ENCODE measurements at places on chromosomes 1 and 21. TPM values are rescaled to one million over a fixed set of nuclear protein-coding genes. Genes with fewer than 3 reads are reported as not detected.

AIRE gene
- total RNA-seq = not detected

- H3K27me3 ChIP-seq = no peaks in the 10 kb centered on the region
- no peak for DNase-seq
- no peaks in the 10 kb centered on the region for H3K36me3 ChIP-seq
- H3K27ac ChIP-seq = no peak overlapping the region
Measured at GRCh38 chr21:42262831-42263231, 43.9 kb downstream of the ABCG1 start.

DNA sequence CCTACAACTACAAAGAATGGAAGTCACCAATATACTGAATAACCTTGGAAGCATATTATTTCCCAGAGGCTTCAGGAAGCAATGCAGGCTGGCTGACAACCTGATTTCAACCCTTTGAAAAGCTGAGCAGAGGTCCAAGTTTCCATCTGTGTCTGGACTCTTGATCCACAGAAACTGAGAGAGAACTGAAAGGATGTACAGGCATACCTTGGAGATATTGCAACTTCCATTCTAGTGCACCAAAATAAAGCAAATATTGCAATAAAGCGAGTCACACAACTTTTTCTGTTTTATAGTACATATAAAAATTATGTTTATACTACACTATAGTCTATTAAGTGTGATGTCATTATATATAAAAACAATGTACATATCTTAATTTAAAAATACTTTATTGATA is 85.3 kb downstream of the TYW3 start:
- no peak for DNase-seq
- H3K27ac ChIP-seq = no peak overlapping the region
- H3K27me3 ChIP-seq = no peaks in the 10 kb centered on the region
- H3K36me3 ChIP-seq = no peaks in the 10 kb centered on the region
- no peak overlapping the region for H3K4me3 ChIP-seq

- H3K4me1 ChIP-seq = peaks cover 3% of the 10 kb centered on the region
- H3K27ac ChIP-seq = no peak overlapping the region
- DNase-seq = no peak
- no peaks in the 10 kb centered on the region for H3K27me3 ChIP-seq
- H3K4me3 ChIP-seq = no peak overlapping the region
- no peaks in the 10 kb centered on the region for H3K36me3 ChIP-seq
Measured at GRCh38 chr1:219179293-219179692, 5.6 kb downstream of the LYPLAL1 start.

- no peak overlapping the region for H3K4me3 ChIP-seq
- no peak overlapping the region for H3K27ac ChIP-seq
- H3K27me3 ChIP-seq = no peaks in the 10 kb centered on the region
Measured at GRCh38 chr1:6093611-6094010, 47.9 kb downstream of the KCNAB2 start.

DNA sequence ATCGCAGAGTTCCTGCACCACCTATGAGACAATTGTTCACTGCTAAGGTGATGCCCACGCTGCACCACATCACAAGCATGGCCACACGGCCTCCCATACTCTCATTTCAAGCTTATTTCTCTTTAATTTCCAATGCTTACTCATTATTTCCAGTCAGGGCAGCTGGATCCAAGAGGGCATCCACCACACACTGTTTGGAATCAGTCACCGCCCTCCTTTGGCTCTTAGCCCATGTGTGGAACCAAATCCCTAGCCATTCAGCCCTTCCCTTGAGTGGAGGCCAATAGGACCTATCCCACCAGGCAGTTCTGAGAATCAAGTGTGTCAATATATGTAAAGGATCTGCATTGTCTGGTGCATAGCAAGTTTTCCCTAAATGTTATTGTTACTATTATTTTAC is 26.3 kb upstream of the PALMD start:
- no peak overlapping the region for H3K4me3 ChIP-seq
- H3K27me3 ChIP-seq = no peaks in the 10 kb centered on the region
- no peak overlapping the region for H3K27ac ChIP-seq
- H3K36me3 ChIP-seq = no peaks in the 10 kb centered on the region

AUNIP gene
- 22.9 TPM for total RNA-seq

DNA sequence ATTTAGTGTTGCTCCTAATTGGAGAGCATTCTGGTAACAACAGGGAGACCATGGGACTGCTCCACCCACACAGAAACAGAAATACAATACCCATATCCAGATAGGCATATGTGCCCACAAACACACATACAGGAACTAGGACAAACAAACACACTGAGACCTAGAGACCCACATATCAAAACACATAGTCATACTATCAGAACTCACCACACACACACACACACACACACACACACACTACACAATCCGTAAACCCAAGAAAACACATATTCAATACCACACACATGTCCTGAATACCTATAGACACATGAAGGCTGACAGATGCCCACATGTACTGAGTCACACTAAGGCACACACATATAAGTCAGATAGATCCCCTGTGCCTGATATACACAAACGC is 3.5 kb upstream of the NFASC start:
- no peak overlapping the region for H3K4me3 ChIP-seq
- H3K27me3 ChIP-seq = no peaks in the 10 kb centered on the region
- H3K36me3 ChIP-seq = no peaks in the 10 kb centered on the region
- H3K27ac ChIP-seq = no peak overlapping the region
- DNase-seq = no peak
- no peaks in the 10 kb centered on the region for H3K4me1 ChIP-seq

ASTN1 gene
- 4.1 TPM for total RNA-seq

EPHA10 gene
- 1.0 TPM for total RNA-seq

- no peaks in the 10 kb centered on the region for H3K36me3 ChIP-seq
- no peak overlapping the region for H3K4me3 ChIP-seq
- no peak overlapping the region for H3K27ac ChIP-seq
- peaks cover 3% of the 10 kb centered on the region for H3K4me1 ChIP-seq
- no peaks in the 10 kb centered on the region for H3K27me3 ChIP-seq
- no peak for DNase-seq
Measured at GRCh38 chr1:209397910-209398309, 185.6 kb upstream of the CAMK1G start.

GRCh38 chr1:52263153-52263910 is 102.7 kb downstream of the CC2D1B start:
- H3K27me3 ChIP-seq = no peaks in the 10 kb centered on the region
- no peaks in the 10 kb centered on the region for H3K36me3 ChIP-seq
- DNase-seq = no peak
- H3K27ac ChIP-seq = no peak overlapping the region

DNA sequence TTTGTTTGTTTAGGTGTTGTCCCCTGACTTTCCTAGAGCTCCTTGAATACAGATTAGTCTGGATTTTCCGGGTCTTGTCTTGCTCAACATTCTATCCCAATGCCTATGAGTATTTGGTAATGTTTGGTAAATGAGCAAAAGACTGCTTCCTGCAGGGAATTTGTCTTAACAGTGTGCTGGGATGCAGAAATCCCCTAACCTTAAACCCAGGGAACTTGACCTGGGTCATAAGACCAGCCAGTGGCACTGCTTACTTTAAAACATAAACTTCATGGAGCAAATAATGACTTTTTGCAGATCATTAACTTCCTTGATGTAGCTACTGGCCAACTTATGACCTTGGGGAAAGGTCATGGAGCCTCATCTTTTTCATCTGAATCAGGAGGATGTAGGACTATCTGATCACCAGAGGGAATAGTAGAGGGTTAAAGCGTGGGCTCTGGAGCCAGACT is 27.2 kb downstream of the TCEANC2 start:
- no peak overlapping the region for H3K27ac ChIP-seq
- DNase-seq = no peak
- no peaks in the 10 kb centered on the region for H3K36me3 ChIP-seq
- no peak overlapping the region for H3K4me3 ChIP-seq

GCSAML gene
- not detected for total RNA-seq

GRCh38 chr1:85983316-85983715 is 173.3 kb downstream of the COL24A1 start:
- no peak for DNase-seq
- H3K27me3 ChIP-seq = no peaks in the 10 kb centered on the region
- no peak overlapping the region for H3K27ac ChIP-seq
- no peaks in the 10 kb centered on the region for H3K36me3 ChIP-seq
- no peak overlapping the region for H3K4me3 ChIP-seq

CDC42BPA gene
- 28.5 TPM for total RNA-seq

DNA sequence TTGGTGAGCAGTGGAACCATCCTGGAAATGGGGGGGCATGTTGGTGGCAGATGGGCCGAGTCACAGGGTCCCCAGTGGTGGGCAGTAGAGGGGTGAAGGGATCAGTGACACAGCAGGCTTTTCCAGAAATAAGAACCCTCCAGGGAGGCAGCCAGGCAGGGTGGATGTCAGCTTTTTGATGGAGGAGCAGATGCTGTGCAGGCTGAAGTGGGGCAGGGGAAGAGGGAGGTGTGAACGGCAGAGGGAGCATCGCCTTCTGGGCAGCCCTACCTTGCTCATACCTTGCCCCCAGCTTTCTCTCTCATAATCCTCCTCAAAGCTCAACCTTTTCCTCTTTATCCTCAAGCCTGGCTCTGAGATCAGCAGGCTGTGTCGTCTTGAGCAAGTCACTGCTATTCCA is 131.8 kb upstream of the IPO9 start:
- H3K4me3 ChIP-seq = no peak overlapping the region
- H3K27ac ChIP-seq = no peak overlapping the region
- peaks cover 22% of the 10 kb centered on the region for H3K4me1 ChIP-seq
- no peaks in the 10 kb centered on the region for H3K27me3 ChIP-seq
- no peaks in the 10 kb centered on the region for H3K36me3 ChIP-seq
- DNase-seq = no peak

GRCh38 chr1:232416026-232416568 is 213.8 kb downstream of the SIPA1L2 start:
- no peak overlapping the region for H3K27ac ChIP-seq
- H3K4me3 ChIP-seq = no peak overlapping the region
- H3K36me3 ChIP-seq = no peaks in the 10 kb centered on the region
- H3K27me3 ChIP-seq = no peaks in the 10 kb centered on the region

SLAMF8 gene
- not detected for total RNA-seq

DNA sequence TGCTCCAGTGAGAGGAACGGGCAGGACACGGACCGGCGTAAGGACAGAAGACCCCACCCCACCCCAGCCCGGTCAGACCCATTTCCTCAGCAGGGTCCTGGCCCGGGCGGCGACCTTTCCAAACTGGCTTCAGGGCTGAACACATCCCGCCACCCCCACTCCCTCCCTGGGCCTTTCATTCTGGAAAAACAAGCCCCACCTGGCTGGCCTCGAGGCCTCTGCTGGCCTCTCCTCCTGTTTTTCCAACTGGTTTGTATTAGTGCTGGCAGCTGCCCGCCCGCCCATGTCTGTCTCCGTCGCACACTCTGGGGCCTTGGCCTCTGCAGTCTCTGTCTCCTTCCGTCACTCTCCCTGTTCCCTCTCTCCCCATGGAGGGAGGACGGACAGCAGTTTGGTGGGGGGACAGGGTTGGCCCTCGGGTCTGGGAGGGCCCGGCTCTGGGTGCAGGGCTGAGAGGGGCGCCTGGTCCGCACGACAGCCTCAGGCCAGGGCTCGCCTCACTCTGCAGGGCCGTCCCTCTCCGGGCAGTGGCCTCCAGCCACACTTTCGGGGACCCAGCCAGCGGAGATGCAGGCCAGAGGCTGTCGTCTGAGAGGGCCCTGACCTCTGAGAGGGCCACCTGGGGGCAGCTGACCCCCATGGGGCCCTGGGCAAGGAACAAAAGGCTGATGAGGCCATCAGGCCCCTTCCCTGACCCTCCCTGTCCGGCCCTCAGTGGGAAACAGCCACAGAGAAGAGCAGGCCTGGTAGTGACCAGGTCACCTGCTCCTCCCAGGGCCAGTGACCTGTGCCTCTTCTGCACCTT is 1.5 kb upstream of the MXRA8 start:
- no peaks in the 10 kb centered on the region for H3K36me3 ChIP-seq
- DNase-seq = no peak
- H3K27ac ChIP-seq = no peak overlapping the region

- H3K27ac ChIP-seq = no peak overlapping the region
- no peaks in the 10 kb centered on the region for H3K27me3 ChIP-seq
- H3K36me3 ChIP-seq = peaks cover 96% of the 10 kb centered on the region
- DNase-seq = no peak
Measured at GRCh38 chr1:154263465-154264332, 8.7 kb upstream of the HAX1 start.

DNA sequence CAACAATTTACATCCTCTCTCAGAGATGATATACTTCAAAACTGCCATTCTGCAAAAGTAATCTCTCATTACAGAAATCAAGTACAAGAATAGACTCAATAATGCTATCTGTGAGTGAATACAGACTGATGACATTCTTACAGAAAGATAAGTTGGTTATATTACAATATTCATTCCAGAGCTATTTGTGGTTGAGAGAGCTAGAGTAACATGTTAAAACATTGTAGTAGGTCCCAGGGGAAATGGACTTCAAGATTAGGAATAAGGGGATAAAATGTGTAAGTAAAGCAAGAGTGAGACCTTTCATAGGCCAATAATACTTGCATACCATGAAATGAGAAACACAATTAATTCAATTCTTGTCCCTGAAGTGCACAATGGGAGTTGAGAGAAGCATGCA is 1.5 kb downstream of the F13B start:
- no peaks in the 10 kb centered on the region for H3K36me3 ChIP-seq
- H3K4me1 ChIP-seq = no peaks in the 10 kb centered on the region
- DNase-seq = no peak
- no peak overlapping the region for H3K27ac ChIP-seq
- H3K4me3 ChIP-seq = no peak overlapping the region
- no peaks in the 10 kb centered on the region for H3K27me3 ChIP-seq

GRCh38 chr1:27664291-27664690 is 7.7 kb downstream of the IFI6 start:
- H3K4me3 ChIP-seq = no peak overlapping the region
- H3K27me3 ChIP-seq = no peaks in the 10 kb centered on the region
- DNase-seq = no peak
- H3K4me1 ChIP-seq = peaks cover 6% of the 10 kb centered on the region

- H3K36me3 ChIP-seq = no peaks in the 10 kb centered on the region
- no peaks in the 10 kb centered on the region for H3K27me3 ChIP-seq
- DNase-seq = peak; percentile 23
- peaks cover 6% of the 10 kb centered on the region for H3K4me1 ChIP-seq
Measured at GRCh38 chr1:244163861-244164510, 112.9 kb downstream of the ZBTB18 start.

GRCh38 chr1:147337040-147337630 is 94.7 kb downstream of the CHD1L start:
- no peaks in the 10 kb centered on the region for H3K36me3 ChIP-seq
- DNase-seq = no peak
- no peaks in the 10 kb centered on the region for H3K27me3 ChIP-seq
- no peak overlapping the region for H3K27ac ChIP-seq
- no peak overlapping the region for H3K4me3 ChIP-seq

KRTAP7-1 gene
- total RNA-seq = not detected

DNA sequence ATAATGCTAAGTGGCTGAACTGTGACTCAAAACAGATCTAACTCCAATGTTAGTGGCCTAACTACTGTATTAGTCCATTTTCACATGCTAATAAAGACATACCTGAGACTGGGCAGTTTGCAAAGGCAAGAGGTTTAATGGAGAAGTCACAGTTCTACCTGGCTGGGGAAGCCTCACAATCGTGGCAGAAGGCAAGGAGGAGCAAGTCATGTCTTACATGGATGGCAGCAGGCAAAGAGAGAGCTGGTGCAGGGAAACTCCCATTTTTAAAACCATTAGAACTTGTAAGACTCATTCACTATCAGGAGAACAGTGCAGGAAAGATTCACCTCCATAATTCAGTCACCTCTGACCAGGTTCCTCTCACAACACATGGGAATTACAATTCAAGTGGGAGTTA is 79.7 kb upstream of the CACYBP start:
- H3K27me3 ChIP-seq = no peaks in the 10 kb centered on the region
- no peak overlapping the region for H3K27ac ChIP-seq
- peaks cover 5% of the 10 kb centered on the region for H3K36me3 ChIP-seq
- H3K4me1 ChIP-seq = no peaks in the 10 kb centered on the region

HMGB4 gene
- total RNA-seq = not detected

CTXND2 gene
- total RNA-seq = not detected

GRCh38 chr1:112000048-112000447 is 10.6 kb upstream of the KCND3 start:
- H3K4me3 ChIP-seq = no peak overlapping the region
- H3K36me3 ChIP-seq = no peaks in the 10 kb centered on the region
- no peak overlapping the region for H3K27ac ChIP-seq
- no peak for DNase-seq
- H3K27me3 ChIP-seq = no peaks in the 10 kb centered on the region
- H3K4me1 ChIP-seq = no peaks in the 10 kb centered on the region
